ENCODE measurements at places on chromosomes 6 and 20.
A peak's percentile ranks its signal among the peaks of the same experiment; 100 is the strongest.

- no peak for DNase-seq
These were observed 51.1 kb downstream of the AGPAT4 start for GRCh38 chr6:161222706-161223234.

DNA sequence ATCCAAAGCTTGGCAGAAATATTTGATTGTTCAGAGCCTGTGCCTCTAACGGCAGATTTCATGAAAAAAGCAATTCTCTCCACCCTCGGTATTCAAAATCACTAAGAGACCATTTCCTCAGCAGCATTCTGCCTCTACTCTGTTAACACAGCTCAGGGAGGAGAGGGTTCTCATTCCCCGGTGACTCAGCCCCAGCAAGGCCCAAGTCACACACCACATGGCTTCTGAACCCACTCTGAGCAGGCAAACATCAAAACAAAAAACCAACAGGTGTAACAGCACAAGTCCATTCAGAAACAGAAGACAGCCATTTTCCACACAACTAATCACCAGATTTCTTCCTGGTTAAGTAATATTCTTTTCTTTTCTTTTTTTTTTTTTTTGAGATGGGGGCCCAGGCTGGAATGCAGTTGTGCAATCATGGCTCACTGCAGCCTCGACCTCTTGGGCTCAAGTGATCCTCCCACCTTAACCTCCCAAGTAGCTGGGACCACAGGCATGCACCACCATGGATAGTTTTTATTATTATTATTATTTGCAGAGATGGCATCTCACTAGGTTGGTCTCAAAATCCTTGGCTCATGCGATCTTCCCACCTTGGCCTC is 55.4 kb downstream of the GFOD1 start:
- DNase-seq, result no peak

DNA sequence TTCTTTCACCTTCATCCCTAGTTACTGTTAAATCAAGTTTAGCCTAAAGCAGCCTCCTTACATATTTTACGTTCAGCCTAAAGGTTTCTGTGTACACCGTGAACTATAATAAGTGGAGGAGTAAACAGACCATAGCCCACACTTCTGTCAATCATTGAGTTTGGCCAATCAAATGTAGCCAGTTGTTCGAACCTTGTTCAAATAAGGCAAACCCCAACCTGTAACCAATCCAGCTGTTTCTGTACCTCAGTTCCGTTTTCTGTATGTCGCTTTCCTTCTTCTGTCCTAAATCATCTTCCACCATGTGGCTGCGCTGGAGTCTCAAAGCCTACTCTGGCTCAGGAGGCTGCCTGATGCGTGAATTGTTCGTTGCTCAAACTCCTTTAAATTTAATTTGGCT is 1.8 kb upstream of the FBXO30 start:
- DNase-seq, result no peak

DNA sequence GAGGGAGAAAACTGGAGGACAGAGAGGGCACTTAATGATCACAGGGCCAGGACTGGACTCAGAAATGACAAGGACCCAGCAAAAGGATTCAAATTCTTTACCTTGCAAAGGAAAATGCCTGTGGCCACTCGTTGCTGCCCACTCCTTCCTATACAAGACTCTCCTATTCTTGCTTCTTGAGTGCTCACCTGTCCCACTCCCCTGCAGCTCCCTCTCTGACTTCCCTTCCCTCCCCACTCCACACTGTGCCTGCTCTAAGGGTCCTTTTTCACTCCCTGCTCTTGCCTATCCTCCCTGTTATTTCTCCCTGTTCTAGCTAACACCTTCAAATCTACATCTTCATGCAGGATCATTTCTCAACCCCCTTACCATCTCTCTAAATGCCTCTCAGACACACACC is 56.1 kb downstream of the UNC5CL start:
- no peak for DNase-seq

DNA sequence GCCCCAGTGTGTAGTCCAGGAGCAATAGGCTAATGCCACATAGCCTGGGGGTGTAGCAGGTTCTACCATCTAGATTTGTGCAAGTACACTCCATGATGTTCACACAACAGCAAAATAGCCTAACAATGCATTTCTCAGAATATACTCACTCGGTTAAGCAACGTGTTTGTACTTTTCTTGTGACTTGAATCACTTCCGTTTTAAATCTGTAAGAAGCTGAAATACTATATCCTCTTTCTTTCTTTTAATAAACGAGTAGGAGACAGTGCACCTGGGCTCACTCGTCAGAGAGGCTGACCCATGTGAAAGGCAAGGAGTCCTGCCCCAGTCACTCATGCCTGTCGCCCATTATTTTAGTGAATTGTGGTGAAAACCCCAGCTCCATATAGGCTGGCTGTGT is 201.6 kb downstream of the FOXA2 start:
- DNase-seq, result no peak

- DNase-seq, result peak; percentile 23
These were observed 26.6 kb downstream of the RIN2 start for GRCh38 chr20:19784511-19785172.

DNA sequence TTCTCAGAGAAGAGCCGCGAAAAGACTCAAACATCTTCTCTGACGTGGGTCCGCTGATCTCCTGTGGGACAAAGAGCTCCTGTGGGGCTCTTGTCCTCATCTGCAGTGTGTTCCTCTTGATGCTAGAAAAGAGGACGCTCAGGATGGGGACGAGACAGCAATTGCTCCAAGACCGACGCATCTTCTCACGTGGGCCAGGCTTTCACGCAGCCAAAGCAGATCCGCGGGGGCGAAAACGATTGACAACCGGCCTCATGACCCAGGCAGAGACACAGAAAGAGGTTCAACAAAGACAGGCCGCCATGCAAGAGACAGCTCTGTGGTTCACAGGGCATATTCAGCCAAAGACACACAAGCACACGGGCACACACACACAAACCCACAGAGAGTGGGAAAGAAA is 971.8 kb upstream of the DEFB115 start:
- DNase-seq, result no peak

DNA sequence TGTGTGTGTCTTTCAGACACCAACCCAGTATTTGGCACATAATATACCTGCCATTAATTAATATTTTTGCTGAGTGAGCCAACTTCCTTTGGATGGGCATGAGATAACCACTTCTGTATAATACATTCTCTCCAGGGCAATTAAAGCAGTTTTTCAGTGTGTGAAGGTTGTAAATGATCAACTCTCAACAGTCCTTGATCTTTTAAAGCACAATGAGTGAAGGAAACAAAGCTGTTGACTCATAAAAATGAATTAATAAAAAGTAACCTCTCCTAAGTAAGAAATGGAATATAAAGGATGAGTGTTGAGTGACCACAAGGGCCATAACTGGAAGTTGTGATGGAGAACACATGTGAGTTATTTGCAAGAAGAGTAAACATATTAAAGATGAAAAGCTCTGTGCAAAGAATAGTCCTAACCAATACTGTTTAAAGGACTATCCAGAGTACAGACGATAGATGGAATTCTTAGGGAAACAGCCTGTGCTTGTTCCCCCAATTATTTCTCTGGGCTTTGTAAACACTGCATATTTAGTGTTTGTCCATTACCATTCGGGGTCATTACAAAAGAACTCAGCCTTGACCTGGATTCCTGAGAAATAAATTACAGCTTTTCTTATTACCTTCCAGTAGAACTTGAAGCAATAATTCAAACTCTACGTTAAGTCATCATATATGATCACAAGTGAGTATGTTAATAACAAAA is 446.2 kb downstream of the PLCB1 start:
- DNase-seq, result no peak

DNA sequence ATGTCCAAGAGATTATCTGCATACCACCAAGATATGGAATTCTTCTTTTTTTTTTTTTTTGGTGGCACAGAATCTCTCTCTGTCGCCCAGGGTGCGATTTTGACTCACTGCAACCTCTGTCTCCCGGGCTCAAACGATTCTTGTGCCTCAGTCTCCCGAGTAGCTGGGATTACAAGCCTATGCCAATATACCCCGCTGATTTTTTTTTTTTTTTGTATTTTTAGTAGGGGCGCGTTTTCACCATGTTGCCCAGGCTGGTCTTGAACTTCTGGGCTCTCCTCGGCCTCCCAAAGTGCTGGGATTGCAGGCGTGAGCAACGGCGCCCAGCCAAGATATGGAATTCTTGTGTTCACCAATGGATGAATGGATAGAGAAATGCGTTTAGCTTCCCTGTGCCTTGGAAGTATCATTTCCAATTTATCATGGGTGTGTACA is 31.0 kb downstream of the POM121L2 start:
- no peak for DNase-seq

DNA sequence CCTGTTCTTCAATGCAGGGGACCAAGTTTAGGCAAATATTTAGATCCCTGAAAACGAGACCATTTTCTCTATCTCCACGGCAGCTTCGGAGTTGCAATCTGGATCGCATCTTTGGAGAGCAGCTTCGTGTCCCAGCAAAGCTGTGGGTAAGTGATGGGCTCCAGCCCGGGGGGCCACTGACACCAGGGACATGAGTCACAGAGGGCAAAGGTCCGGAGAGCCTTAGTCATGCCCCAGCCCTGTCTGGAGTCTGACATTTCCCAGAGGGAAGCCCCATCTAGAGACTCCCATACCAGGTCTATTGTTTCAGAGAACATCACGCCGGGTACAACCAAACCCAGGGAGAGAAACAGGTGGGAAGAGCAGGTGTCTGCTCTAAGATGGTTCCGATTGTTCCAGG is 95.9 kb downstream of the NFATC2 start:
- no peak for DNase-seq

GRCh38 chr6:78059171-78059570 is 406.3 kb downstream of the MEI4 start:
- DNase-seq, result no peak

DNA sequence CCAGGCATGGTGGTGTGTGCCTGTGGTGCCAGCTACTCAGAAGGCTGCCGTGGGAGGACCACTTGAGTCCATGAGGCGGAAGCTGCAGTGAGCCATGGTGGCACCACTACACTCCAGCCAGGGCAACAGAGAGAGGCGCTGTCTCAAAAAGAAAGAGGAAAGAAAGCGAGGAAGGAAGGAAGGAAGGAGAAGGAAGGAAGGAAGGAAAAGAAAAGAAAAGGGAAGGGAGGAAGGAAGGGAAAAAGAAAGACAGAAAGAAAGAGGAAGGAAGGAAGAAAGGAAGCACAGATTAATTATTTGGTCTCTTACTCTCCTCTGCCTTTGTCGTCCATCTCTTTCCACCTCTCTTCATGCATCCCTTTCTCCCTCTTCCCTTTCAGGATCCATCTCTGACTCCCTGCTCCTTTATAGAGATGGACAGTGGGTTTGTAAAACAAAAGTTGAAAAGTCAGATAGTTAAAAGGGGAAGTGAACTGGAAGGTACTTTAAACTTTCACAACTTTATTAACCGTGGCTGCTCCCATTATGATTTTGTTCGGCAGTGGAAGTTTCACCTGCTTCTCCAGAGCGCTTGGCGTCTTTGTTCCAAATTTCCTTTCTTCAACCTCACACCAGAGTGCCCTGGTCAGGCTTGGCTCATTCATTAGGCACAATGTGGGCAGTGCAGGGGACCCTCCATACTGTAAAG is 1.5 kb downstream of the HLA-DQA1 start:
- DNase-seq, result no peak
